ENCODE measurements at places on chromosomes 3 and 15.
A peak's percentile ranks its signal among the peaks of the same experiment; 100 is the strongest.

- DNase-seq, result no peak
Measured at GRCh38 chr3:187951452-187952190, 202.3 kb upstream of the LPP start.

- no peak for DNase-seq
Measured at GRCh38 chr3:40911264-40911663, 288.0 kb upstream of the CTNNB1 start.

DNA sequence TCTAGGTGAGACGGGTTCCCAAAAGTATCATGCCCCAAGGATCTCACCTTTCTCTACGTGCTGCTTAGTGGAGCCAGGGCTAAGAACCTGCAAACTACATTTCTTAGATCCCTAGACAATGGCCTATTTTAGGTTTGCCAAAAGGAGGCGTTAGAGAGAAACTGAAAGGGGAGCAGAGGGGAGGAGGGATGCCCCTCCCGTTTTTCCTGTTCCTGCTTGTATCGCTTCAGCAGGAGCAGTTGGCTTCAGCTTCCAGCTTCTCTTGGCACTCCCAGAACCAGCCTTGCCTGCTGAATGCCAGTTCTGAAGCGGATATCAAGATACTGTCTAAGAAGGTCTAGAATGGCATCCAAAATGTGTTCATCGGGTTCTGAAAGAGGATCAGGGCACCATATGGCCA is 58.4 kb upstream of the ABHD17C start:
- DNase-seq, result no peak

DNA sequence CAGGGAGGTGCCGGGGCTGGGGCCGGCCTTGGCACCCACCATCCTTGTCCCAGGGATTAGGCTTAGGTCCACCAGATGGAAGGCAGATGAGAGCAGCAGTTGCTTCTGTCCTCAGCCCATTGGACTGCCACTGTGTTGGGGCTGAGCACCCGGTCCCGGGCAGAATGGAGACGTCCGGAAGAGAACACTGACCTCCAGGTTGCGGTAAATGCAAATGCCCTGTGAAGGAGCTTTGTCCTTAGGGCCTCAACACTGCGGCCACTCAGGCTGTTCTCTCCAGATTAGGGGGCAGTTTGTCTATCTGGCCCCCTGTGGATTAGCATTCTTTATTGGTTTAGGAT is at the start of gene SERINC4:
SERINC4 (minus strand) TSS at position 276 of the 341 bp plus-strand sequence; CDS start at position 42, 234 bp downstream.
- DNase-seq, result no peak

GRCh38 chr3:37510755-37511154 is 336.4 kb upstream of the LRRFIP2 start:
- no peak for DNase-seq

GRCh38 chr15:74159773-74160172 is 13.7 kb upstream of the ISLR start:
- no peak for DNase-seq

DNA sequence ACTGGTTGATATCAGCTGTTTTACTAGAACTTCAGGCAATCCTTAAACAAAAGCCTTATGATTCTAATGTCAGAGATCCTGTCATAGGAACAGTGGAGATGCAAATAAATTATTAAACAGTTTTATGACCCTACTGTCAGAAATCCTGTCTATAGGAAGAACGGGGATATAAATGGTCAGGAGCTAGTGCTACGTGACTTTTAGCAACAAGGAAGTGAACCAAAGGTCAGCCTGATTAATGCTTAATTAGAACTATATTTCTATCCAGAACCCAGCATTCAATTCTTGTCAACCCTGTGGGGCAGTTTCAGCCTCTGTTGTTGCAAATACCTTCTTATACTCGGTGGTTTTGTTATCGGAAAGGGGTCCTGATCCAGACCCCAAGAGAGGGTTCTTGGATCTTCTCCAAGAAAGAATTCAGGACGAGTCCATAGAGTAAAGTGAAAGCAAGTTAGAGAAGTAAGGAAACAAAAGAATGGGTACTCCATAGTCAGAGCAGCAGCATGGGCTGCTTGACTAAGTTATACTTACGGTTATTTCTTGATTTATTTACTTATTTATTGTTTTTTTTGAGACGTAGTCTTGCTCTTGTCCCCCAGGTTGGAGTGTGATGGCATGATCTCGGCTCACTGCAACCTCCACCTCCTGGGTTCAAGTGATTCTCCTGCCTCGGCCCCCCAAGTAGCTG is 59.9 kb upstream of the RNU6-1 start:
- no peak for DNase-seq

- no peak for DNase-seq
Measured at GRCh38 chr15:25679492-25679891, 183.6 kb downstream of the ATP10A start.

DNA sequence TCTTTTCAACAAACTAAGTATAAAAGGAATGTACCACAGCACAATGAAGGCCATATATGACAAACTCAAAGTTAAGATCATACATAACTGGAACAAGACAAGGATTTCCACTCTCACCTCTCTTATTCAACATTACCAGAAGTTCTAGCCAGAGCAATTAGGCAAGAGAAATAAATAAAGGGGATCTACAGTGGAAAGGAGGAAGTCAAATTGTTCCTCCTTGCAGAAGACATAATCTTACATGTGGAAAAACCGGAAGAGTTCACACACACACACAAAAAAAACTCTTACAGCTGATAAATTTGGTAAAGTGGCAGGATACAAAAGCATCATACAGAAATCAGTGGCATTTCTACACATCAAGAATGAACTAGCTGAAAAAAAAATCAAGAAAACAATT is 277.9 kb downstream of the MCTP2 start:
- DNase-seq, result no peak

DNA sequence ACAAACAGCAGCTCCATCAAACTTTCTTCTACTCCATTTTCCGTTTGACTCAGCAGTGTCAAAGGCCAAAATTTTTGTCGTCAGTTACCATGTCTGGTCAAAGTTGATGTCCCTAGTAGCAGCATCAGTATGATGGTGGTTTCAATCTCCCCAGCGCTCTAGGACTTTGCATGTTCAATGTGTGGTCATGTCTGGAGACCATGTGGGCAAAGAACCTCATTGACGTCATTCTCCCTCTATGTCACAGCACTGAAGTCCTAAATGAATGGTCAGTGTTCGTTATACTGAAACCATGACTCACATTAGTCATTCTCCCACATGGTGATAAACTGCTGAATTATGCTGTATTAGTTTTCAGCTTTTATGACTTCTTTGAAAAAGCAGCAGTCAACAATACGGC is 23.2 kb downstream of the SHC4 start:
- no peak for DNase-seq

- DNase-seq, result no peak
Measured at GRCh38 chr3:42520336-42520735, 17.9 kb downstream of the VIPR1 start.

DNA sequence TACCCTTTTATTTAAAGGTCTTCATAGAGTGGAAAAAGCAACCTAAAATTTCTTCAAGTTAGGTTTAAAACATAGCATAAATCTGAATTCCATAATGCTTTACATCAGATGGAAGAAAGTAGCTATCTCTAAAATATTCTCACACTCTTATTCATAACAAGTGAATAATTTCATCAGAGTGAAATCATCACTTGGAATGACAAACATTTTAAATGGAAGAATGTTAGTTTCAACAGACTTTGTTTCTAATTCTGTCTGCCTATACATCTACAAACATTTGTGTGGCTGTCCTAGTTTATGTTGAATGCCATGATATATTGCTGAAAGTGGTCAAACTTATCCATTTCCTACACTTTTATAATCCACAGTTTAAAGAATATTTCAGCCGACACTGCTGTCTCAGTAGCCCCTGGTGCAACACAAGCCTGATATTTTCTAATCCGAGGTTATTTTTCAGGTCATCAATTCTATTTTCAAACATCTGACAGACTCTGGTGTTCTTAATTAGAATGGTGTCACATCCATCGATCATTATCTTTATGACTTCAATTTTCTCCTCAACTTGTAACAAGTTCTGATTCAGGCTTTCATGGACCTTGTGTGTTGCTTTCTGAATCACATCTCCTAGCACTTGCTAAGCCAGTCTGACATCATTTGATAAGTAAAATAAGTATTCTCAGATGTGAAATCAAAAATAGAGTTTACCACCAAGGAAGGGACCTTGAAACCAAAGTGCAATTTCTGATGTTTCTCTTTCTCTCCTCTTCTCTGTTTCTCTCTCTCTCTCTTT is 17.1 kb upstream of the CNTN3 start:
- no peak for DNase-seq

DNA sequence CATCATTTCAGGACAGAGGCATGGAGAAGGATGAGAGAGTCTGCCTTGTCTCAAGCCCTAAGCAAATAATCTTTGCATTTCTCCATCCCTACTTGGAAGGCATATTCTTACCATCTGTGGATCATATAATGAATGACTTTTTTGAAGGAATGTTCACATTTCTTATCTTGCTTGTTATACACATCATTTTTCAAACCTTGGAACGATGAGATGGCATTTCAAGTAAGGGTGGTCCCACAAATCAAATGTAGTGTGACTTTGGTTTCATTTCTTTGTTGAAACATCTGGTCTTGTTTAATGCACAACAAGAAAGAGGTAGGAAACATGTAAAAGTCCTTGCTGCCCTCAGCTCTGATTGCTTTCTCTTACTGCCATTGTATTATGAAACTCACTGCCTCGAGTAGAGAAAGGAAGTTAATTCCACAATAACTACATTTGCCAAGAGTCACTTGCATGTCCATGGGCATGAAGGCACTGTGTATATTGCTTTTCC is 32.1 kb downstream of the RBMS3 start:
- no peak for DNase-seq

GRCh38 chr3:53709860-53710674 is 136.2 kb downstream of the CHDH start:
- DNase-seq, result peak; percentile 82

GRCh38 chr3:146747051-146747450 is 141.9 kb upstream of the PLSCR5 start:
- no peak for DNase-seq

DNA sequence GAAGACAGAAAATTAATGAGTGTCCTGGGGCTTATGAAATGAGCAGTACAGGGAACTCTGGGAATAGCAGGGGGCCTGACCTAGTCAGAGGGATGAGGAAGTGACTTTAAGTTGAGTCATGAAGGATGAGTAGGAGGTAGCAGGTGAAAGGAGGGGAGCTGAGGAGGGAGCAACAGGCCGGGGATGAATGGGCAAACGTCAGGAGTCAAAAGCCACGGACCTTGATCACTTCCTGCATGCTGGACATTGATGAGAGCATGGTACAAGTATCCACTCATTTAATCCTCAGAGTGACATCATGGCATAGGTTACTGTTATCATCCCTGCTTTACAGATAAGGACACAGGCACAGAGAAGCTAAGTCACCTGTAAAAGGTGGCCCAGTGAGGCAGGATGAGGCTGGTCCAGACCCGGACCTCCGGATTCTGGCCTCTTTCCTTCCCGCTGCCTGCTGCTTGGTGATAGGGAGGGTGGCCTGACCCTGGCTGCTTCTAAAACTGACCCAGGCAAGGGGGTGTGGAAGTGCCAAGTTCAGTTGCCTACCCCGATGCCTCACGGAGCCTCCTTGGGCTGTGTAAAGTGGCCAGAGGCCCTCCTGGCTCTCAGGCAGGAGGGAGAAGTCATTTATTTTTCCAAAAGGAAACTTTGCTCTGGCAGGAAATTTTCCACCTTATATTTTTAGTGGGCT is 7.6 kb downstream of the CORO2B start:
- DNase-seq, result no peak

GRCh38 chr3:102577082-102577789 is 142.4 kb downstream of the ZPLD1 start:
- DNase-seq, result no peak

GRCh38 chr3:36945333-36945980 is 603 bp upstream of the TRANK1 start:
- DNase-seq, result no peak

DNA sequence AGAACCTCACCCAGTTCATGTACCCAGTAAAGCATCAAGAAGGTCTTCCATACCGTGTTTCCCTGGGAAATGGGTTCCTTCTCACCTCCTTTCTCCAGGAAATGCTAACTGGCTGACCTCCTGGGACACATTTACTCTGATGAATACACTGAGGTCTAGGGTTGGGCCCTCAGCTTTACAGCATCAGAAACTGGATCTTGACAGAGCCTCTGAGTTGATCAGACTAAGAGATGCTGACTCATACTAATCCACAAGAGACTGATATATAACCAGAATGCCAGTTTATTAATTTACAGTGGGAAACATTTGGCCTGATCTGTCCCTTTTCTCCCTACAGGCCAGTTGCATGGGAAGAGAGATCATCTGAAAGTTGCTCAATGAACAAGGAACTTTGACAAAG is 55.8 kb downstream of the GTF2E1 start:
- no peak for DNase-seq

DNA sequence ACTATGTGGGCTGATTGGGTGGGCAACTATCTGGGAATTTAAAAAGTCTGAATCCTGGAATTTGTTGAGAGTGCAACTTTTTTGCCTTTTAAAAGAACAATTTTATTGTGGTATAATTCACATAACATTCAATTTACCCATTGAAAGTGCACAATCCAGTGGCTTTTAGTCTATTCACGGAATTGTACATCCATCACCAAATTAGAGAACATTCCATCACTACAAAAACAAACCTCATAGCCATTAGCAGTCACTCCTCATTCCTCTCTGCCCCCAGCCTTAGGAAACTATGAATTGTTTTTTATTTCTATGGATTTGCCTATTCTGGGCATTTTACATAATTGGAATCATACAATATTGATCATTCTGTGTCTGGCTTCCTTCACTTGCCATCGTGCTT is 101.8 kb upstream of the ALDH1A3 start:
- DNase-seq, result no peak

DNA sequence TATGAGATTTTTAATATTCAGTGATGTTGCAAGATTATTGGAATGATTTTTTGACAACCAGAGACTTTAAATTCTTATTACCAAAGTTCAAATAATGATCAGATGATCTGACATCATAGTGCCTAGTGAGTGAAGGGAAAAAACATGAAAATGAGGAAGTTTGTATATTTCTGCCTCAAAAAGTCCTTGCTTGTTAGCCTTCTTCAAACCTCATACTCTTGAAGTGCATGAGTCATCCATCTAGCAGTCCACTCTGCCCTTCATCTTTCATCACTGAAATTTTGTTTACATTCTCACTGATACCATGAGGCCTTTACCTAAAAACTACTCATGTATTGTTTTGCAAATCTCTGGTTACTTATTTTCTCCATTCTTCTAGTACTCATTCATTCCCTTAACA is 23.9 kb upstream of the OR5H6 start:
- DNase-seq, result no peak

GRCh38 chr3:38586546-38587520 is 62.7 kb downstream of the SCN5A start:
- no peak for DNase-seq

- no peak for DNase-seq
Measured at GRCh38 chr15:58779554-58779953, 8.5 kb downstream of the MINDY2 start.

- no peak for DNase-seq
Measured at GRCh38 chr3:161221806-161222600, 892 bp downstream of the NMD3 start.

DNA sequence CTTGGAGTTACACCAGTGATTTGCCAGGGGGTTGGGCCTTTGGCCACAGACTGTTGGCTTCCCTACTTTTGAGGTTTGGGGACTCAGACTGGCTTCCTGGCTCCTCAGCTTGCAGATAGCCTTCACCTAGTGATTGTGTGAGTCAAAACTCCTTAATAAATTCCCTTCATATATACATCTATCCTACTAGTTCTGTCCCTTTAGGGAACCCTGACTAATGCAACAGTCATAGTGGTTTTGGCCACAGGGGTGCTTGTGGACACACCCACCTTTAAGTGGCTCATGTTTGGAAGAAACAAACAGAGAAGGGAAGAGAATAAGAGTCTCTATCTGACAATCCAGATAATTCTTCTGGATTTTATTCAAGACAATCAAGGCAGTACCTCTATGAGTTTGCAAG is 457.7 kb downstream of the EPHA3 start:
- DNase-seq, result no peak

Measured in tibial nerve (tissue), 4 donors.